ENCODE measurements at places on chromosomes 1 and 21. TPM values are rescaled to one million over a fixed set of nuclear protein-coding genes. Genes with fewer than 3 reads are reported as not detected.

GRCh38 chr21:42668298-42668992 is 15.0 kb downstream of the PDE9A start:
- DNase-seq, result no peak

DNA sequence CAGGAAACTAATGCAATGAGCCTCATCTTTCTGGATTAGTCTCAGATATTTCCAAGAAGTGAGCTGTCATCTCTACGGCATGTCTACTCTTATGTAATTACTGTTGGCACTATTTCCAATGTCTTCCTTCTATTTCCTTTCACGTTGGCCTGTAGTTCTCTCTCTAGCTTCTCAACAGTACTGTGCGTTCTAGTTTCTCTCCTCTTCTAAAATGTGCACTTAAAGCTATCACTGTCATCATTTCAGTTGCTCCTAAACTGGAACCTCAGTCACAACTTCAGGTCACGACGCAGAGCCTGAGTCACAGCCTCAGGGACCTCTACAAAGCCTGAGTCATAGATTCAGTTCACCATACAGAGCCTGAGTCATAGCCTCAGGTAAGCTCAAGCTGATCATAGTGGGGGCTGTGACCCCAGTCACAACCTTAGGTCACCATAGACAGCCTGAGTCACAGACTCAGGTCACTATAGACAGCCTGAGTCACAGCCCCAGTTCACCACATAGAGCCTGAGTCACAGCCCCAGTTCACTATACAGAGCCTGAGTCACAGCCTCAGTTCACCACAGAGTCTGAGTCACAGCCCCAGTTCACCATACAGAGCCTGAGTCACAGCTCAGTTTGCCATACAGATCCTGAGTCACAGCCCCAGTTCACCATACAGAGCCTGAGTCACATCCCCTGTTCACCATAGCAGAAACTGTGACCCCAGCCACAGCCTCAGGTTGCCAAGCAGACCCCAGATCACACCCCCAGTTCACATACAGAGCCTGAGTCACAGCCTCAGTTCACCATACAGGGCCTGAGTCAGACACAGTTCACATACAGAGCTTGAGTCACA is 13.0 kb downstream of the WNT9A start:
- no peak for DNase-seq

The ACTN2 gene
- 0.98 TPM for total RNA-seq

GRCh38 chr1:177817937-177818875 is 151.7 kb downstream of the SEC16B start:
- no peak for DNase-seq

The GPBP1L1 gene
- 66.4 TPM for total RNA-seq

The RIIAD1 gene
- total RNA-seq, result not detected

DNA sequence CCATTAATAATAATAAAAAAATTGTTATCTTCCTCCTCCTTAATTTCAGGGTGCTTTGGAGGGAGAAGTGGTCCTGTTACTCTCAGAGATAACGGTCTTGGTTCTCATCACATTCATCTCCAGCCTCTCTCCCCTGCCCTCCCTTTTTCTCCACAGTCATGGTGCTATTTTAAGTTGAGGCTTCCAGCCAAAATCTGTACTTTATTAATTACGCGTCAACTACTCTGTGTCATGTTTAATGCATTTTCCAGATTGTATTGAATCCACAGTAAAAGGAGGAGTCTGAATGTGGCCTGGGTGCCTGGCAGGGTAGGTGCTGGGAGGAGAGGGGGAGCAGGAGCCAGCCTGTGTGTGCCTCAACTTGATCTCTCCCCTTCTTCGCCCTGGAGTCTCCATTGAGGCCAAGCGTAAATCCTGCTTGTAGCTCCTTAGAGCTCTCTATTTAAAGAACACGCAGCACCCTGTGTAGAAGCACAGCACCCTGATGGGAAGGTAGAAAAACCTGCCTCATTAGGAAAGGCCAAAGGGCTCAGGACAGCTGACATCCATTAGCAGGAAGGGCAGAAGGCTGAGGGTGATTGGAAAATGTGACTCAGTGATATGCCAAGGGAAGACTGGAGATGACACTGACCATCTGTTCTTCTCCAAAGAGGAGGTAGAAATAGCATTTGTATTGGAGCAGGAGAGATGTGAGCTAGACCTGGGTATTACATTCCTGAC is 82.4 kb downstream of the PLXNA2 start:
- no peak for DNase-seq

DNA sequence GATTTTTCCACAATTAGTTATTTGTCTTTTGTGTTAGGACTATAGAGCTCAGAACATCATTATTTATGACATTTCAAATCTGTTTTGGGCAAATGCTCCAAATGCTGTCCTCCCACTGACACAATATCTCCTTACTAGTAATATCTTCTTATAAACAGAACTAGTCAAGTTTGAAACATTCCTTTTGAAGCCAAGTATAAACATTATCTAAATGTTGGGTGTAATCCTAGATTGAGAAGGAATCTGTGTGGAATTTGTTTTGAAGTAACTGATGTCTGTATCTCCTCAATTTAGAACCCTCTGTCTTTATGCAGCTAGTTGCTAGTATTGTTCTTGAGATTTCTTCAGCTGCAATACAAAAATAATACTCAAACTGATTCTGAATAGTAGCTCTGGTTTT is 28.5 kb upstream of the PAXBP1 start:
- DNase-seq, result no peak

Measured in SK-MEL-5 (cell line).